Activated T-helper 2 cell treated with anti-CD3 and anti-CD28 coated beads, Interferon-gamma antibody, Interleukin-2, Interleukin-4, amounts not matched to agents 10 μg/mL and 5 μg/mL and 100 μg/mL, durations not matched to agents 14 hours and 24 hours and 36 hours (primary cell): ENCODE measurements at places on chromosomes 13 and 19.

- no peak overlapping the region for H3K4me3 ChIP-seq
- no peaks in the 10 kb centered on the region for H3K4me1 ChIP-seq
- H3K36me3 ChIP-seq, result no peaks in the 10 kb centered on the region
These were observed 90.2 kb downstream of the KCTD12 start for GRCh38 chr13:76795701-76796695.

GRCh38 chr19:43553656-43554055 lies 20.7 kb downstream of the ZNF575 start:
- no peaks in the 10 kb centered on the region for H3K27me3 ChIP-seq
- no peak for DNase-seq
- H3K4me3 ChIP-seq, result no peak overlapping the region

DNA sequence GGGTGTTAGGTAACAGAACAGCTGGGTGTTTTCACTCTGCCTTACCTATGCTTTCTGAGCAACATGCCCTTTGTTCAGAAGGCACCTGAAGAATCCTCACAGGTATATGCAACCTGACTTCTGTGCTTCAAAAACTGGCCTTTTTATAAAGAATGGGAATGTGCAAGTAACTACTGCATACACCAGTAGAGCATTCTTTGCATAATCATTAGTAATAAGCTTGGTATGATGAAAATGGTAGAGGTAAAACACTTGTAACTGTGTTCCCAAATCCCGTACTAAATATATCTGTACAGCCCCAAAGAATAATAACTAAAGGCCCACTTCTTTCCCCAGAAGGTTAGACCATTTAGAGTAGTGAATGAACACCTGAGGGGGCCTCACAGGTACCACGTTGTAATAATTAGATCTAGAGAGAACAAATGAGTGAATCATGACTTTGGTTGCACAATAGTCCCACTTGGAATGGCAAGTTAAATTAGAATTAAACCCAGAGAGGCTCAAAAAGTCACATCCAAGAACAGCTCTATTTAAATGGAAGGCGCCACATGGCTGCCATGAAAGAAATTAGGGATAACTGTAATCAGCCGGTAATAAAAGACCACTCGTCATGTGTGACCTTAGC lies 413.9 kb downstream of the KLF12 start:
- H3K4me3 ChIP-seq, result no peak overlapping the region
- H3K27ac ChIP-seq, result no peak overlapping the region
- peaks cover 13% of the 10 kb centered on the region for H3K27me3 ChIP-seq
- H3K36me3 ChIP-seq, result peaks cover 8% of the 10 kb centered on the region

GRCh38 chr19:38223617-38224013 lies 407 bp downstream of the DPF1 start:
- no peaks in the 10 kb centered on the region for H3K36me3 ChIP-seq
- peak overlapping the region; percentile 6 for H3K4me3 ChIP-seq
- peaks cover 42% of the 10 kb centered on the region for H3K27me3 ChIP-seq
- DNase-seq, result no peak
- H3K27ac ChIP-seq, result no peak overlapping the region
- H3K4me1 ChIP-seq, result peaks cover 14% of the 10 kb centered on the region

DNA sequence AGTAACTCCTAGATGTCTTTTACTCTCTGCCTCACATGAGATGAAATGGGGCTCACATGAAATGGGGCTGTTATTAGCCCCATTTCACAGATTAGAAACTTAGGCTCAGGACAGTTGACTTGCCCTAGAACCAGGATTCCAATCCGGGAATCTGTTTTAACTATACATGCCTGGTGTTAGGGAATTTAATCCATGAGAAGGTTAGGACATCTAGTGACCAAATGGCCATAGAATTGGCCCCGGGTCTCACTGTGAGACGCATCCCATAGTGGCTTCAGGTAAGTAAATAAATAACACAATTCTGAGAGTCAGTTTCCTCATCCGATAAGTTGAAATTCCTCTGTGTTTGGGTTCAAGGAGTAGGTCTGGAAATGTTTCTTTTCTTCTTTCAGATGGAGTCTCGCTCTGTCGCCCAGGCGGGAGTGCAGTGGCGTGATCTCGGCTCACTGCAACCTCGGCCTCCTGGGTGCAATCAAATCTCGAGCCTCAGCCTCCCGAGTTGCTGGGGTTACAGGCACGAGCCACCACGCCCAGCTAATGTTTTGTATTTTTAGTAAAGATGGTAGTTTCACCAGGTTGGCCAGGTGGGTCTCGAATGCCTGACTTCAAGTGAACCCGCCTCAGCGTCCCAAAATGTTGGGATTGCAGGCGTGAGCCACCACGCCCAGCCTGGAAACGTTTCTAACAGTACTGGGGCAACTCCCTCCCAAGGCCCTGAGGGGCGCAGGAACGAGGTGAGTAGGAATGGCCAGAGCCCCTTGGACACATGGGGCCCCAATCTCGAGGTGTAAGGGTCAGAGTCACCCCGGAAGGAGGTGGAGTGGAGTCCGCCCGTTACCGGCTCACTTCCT lies 1.2 kb upstream of the ZNF574 start:
- DNase-seq, result peak; percentile 24
- H3K27me3 ChIP-seq, result peaks cover 7% of the 10 kb centered on the region
- peak overlapping the region; percentile 100 for H3K27ac ChIP-seq
- peaks cover 22% of the 10 kb centered on the region for H3K36me3 ChIP-seq
- H3K4me3 ChIP-seq, result peak overlapping the region; percentile 97

- DNase-seq, result no peak
- no peak overlapping the region for H3K27ac ChIP-seq
- H3K36me3 ChIP-seq, result no peaks in the 10 kb centered on the region
- no peaks in the 10 kb centered on the region for H3K27me3 ChIP-seq
- no peak overlapping the region for H3K4me3 ChIP-seq
These were observed 972.0 kb upstream of the PCDH20 start for GRCh38 chr13:62387647-62388046.

DNA sequence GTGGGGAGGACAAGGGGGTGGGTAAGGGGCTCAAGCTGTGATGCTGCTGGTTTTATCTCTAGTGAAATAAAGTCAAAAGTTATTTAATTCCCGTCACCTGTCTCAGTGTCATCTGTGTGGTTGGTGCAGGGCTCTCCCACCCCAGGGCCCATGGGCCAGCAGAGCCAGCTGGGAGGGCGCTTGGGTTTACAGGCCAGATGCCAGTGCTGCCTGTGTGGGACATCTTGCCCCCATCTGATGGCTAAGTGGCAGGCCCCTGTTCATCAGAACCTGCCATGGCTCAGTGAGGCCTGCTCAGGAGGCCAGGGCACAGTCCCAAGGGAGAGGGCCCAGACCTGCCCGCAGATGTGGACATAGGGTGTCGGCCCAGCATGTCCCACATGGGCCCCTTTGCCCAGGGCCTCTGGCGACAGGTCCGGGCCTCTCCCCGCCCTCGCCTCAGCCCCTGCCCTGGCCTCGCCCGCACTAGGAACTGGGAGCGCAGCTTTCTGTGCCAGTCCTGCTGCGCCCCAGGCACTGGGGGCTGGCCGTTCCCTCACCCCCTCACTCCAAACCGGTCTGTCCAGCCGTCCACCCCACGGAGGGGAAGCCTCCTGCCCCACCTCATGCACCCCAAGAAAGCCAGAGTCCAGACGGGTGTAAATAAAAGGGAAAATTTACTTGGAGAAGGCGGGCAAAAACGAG lies 5.3 kb downstream of the ZNF296 start:
- peaks cover 1% of the 10 kb centered on the region for H3K4me1 ChIP-seq
- no peak for DNase-seq
- H3K4me3 ChIP-seq, result no peak overlapping the region
- no peaks in the 10 kb centered on the region for H3K27me3 ChIP-seq
- no peak overlapping the region for H3K27ac ChIP-seq
- peaks cover 25% of the 10 kb centered on the region for H3K36me3 ChIP-seq

GRCh38 chr19:3983936-3984583 lies 1.2 kb downstream of the EEF2 start:
- no peak for DNase-seq
- no peaks in the 10 kb centered on the region for H3K27me3 ChIP-seq
- H3K4me1 ChIP-seq, result peaks cover 33% of the 10 kb centered on the region
- H3K36me3 ChIP-seq, result peaks cover 64% of the 10 kb centered on the region
- peak overlapping the region; percentile 95 for H3K4me3 ChIP-seq

DNA sequence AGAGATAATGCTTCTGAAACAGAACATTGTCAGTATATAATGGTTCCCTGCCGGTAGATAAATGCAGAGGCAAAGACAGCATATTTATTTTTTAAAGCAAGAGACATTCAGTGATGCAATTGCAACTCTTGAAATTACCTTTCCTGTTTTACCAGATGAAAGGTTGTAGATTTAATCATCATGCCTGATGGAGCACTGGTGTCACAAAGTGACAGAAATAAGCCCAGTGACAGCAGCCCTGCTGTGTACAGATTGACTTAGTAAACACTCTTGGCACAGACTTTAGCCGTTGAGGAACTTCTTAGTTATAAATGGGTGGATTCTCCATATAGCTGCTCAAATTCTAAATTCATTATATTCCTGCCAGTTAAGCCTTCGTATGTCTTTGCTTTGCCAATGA lies 172.5 kb downstream of the ITGBL1 start:
- DNase-seq, result no peak
- H3K36me3 ChIP-seq, result no peaks in the 10 kb centered on the region
- no peak overlapping the region for H3K4me3 ChIP-seq
- no peak overlapping the region for H3K27ac ChIP-seq

GRCh38 chr13:78657699-78658629 lies 991 bp downstream of the OBI1 start:
- H3K4me1 ChIP-seq, result peaks cover 40% of the 10 kb centered on the region
- H3K4me3 ChIP-seq, result peak overlapping the region; percentile 99

GRCh38 chr13:101691341-101691860 lies 238.9 kb downstream of the ITGBL1 start:
- no peaks in the 10 kb centered on the region for H3K4me1 ChIP-seq
- H3K27ac ChIP-seq, result no peak overlapping the region
- H3K27me3 ChIP-seq, result no peaks in the 10 kb centered on the region
- no peak overlapping the region for H3K4me3 ChIP-seq
- H3K36me3 ChIP-seq, result no peaks in the 10 kb centered on the region
- DNase-seq, result no peak
